Activated CD8-positive, alpha-beta memory T cell treated with anti-CD3 and anti-CD28 coated beads for 48 hours (primary cell): ENCODE measurements at places on chromosomes 4 and X.
A peak's percentile ranks its signal among the peaks of the same experiment; 100 is the strongest.

- DNase-seq: no peak
These were observed 9.5 kb downstream of the MAB21L2 start for GRCh38 chr4:150591406-150591805.

DNA sequence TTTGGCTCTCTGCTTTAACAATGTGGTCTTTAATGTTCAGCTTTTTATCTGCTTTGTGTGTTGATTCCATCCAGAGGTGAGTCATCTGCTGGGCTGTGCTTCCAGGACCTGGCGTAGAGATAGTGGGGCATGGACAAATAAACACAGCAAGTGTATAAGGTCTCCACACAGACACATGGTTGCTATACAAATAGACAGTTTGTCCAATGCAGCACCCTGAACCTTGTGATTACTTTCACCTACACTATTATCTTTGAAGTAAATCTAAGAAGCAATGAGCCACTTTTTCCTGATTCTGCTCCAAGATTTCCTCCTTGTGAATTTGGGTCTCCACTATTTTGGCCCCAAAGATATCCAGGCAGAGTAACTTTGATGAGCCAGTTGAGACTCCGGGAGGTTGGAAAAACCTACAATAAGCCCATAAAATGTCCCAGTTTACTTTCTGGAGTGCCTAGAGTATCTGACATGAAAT is 12.1 kb downstream of the PPARGC1A start:
- no peak for DNase-seq

DNA sequence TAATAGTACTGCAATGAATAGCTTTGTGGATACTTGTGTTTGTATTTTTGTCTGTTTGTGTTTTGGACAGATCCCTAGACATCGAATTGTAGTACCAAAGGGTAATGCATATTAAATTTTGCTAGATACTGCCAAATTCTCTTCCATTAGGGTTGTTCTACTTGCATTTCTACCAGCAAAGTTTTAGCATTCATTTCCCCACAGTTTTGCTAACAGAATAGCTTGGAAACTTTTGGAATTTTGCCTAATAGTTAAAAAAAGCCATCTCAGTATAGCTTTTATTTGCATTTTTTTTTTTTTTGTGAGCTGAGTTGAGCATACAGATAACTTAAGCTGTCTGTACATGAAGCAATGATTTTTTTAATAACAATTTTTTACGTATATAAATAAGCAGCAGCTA is 1084.9 kb downstream of the ADGRL3 start:
- no peak for DNase-seq

DNA sequence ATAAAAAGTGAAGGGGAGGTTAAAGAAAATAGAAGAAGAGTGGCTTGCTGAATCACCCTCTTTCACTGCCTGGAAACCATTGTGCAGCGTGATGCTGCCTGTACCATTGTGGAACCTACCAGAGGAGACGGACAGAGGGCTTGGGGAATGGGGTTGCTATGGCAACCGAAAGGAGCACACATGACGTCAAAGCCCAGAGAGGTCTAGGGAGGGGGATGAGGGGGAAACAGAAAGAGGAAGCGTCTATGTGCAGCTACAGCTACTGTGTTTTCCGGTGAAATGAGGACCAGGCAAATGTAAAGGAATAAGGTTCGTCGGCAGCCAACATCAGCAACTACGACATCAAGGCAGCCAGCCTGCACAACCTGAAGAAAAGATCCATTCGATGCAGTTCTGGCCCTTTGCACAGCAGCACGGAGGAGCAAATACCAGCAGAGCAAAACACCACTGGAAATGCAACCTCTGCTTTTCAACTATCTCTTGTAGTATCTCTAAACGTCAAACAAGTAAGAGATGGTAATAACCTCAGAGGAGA is at the start of gene MAPK10:
MAPK10 (minus strand) TSS at position 110 of the 535 bp plus-strand sequence.
- peak; percentile 3 for DNase-seq

GRCh38 chr4:136637071-136637777 is 895.1 kb downstream of the PCDH18 start:
- DNase-seq: no peak

DNA sequence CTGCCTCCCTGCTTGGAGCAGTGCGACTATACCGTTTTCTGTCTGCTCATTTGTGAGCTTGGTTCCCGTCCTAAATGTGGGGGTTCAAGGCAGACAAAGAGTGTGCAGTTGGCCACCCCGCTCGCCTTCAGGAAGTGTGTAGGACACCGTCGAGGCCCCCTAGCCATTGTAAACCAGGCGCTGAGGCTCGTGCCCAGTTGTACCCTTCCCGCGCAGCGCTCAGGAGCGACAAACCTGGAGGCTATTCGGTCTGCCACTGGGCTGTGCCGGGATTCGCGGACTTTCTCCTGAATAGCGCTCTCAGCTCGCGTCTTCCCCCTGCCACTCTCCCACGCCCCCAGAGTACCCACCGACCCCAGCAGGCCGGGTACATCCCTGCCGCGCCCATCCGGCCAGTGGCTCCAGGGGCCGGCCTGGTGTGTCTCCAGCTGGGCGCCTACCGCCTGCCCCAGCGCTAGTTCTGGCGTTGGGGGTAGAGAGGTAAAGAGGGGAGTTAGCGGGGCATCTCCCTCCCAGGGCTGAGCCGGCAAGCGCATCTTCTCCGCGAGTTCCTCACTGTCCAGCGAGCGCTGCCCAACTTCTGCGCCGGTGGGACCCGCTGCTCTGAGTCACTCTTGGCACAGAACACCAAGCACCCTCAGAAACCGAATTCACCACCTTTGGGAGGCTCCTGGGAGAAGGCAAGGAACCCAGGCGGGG is 880 bp upstream of the LONRF3 start:
- DNase-seq: no peak

- no peak for DNase-seq
These were observed 5.3 kb upstream of the IDS start for GRCh38 chrX:149510386-149510785.

DNA sequence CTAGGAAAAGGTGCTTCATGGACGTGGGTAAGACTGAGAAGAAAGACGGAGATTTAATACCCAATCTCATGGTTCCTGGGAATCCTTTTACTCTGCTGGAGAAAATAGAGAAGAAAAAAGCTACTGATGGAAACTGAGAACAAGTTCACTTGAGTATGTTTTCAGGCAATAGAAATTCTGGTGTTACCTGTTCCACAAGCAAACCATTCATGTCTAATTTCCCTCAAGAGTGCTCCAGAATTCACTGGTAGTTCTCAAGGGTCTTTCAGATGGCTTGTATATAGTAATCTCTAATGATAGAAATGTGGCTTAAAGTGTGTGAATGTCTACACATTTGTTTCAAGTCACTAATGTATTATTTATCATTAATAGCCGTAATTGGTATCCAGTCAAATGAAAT is 22.5 kb downstream of the SETD7 start:
- DNase-seq: no peak

DNA sequence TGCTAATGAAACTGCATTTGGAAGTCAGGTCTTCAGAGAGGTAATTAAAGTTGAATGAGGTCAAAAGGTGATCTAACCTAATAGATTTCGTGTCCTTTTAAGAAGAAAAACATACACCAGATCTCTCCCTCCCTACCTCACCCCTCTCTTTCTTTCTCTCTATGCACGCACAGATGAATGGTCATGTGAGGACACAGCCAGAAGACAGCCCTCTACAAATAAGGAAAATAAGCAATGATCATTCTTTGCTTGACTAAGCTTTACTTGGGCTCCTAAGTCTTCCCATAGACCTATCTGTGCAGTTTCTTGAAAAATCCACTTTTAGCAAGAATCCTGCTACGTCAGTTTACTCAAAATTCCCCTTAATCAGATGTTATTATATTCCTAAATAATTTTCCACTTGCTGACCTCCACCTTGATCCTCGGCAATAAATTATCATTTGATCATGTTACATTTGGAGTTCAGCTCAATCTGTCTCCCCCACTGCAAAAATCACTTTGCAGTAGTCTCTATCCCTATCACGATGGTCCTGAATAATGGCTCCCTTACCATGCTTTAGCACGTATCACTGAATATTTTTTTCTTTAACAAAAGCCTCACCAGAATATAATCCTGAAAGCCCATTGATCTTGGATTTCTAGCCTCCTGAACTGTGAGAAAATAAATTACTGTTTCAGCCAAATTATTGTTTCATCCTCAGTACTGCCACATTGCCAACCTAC is 527.3 kb downstream of the GABRG1 start:
- DNase-seq: no peak
